ENCODE measurements at places on chromosomes 6 and 20.

DNA sequence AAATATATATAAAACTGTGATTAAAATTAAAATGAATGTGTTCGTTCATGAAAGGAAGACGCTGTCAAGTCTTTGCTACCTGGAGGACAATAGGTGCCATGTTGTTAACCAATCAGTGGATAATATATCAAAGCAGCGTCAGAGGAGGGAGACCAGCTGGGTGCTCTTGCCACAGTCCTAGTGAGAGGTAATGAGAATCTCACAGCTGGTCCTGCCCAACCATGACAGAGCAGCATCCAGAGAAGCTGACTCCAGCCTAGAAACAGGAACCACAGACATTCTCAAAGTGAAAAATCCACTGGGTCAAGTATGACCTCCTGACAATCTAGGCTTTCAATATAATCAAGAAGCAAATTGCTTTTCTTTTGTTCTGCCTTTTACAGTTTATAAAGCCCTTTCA is 94.5 kb upstream of the LRFN2 start:
- DNase-seq = no peak

- DNase-seq = no peak
Measured at GRCh38 chr6:27426045-27426620, 37.6 kb downstream of the ZNF391 start.

DNA sequence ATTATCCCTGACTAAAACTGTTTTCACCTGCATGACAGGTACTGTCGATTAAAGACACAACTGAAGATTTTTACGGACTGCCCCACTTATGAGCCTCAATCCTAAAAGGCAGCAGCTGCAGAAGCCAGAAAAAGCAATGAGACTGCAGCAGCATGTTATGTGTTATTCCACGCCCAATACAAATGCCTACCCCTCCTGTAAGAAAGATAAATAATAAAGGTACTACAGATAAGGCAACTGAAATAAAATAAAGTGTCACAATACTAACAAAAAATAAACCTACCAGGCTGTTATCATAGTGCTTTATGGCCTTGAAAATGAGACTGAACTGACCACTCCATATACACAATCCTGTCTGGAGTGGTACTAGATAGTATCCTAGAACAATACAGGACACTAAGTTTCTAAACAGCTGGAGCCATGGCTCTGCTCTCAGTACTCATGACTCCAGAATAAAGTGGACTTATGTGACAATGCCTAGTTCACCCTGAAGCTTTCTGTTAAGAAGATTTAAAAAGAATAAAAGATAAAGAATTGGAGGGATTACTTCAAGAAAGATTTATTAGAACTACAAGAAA is 9.5 kb downstream of the BCLAF1 start:
- no peak for DNase-seq

DNA sequence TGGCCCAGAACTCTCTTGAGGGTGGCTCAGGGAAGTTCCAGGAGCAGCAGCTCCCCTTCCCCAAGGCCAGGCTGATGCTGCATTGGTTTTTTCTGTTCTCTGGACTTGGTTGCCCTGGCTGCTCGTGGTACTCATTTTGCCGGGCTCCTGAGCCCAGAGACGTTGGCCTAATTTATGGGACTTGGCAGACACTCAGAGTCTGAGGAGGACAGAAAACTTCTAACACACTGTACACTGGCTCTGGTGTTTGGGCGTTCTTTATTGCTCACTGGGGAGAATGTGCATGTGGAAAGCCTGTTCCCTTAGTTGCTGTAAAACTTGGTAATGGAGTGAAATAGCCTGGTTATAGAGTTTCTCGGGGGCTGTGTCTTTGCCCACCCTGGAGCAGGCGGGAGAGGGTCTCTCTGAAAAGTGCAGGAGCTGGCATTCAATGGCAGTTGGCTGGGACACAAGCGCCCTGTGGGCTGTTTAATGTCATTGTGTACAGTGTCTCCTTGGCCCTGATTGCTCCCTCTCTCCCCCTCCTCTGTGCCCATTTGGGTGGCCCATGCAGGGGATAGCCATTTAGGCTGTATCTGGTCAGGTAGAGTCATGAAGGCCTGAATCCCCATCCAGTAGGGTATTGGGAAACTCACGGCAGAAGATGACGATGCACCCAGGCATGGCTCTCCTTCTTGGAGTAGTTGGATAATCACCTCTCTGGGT is 109.3 kb downstream of the CDC5L start:
- DNase-seq = no peak

DNA sequence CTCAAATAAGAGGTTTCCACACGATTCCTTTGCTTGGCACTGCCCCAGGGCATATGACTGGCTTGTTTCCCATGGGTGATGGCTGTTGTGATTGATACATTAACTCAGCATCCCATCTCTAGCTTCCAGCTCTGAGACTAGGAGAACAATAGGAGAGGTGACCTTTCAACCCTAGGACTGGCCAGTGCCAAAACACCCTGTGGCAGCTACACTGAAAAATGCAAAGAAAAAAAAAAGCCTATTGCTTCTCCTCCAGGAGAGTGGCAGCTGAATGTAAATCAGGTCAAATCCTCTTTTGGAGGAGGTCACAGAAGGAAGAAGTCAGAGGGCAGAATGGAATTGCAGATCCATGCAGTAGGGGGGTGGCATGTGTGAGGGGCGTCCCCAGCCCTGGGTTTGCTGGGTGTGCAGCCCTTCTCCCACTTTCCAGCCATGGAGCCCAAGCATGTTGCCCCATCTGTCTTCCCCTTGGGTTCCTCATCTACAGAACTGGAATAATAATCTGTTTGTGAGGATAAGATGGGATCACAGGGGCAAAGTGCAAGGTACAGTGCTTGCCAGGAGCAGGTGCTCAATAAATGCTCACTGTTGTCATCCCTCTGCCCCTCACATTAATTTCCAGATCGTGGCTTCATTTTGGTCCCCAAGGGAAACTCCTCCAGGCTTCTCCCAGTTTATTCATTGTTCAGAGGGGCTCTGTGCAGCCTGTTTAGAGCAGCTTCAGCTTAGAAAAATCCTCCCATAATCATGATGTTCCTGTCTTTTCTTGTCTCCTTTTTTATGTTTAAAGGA is 245.0 kb upstream of the RIN2 start:
- DNase-seq = no peak

DNA sequence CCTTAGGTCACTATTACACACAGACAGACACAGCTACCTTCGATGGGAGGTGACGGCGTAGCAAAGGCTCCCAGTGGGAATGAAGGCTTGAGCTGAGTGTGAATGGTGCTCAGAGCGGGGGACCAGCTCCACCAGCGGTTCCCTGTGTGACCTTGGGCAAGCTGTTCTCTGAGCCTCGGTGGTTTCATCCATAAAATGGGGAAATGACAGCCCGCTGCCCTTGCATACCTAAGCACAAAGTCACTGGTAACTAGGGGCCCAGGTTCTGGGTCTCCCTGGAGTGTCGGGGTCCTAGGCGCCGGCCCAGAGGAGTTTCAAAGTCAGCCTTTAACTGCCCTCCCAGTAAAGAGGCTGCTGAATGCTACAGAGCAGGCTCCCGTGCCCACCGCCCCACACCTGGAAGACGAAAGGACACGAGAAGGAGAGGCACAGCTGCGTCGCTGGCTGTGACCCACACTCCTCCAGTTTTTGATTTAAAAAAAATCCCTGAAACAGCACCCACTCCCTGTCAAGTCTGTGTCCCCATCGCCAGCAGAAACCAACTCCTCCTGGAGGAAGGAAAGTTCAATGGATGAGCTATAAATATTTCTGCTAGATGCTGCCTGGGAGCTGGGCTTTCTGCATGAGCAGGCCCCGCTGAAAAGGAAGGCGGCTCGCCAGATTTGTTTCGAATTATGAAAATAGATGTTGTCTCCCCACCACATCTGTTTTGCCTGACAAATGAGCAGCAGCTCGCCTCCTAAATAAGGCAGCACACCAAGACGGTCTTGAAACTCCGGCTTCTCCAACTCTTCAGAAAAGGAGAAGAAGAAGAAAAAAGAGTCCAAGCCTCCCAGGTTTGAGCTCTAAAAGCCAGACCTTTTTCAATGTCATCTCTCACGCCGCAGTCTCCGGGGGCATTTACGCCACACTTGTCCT is 27.4 kb downstream of the PMEPA1 start:
- DNase-seq = no peak

DNA sequence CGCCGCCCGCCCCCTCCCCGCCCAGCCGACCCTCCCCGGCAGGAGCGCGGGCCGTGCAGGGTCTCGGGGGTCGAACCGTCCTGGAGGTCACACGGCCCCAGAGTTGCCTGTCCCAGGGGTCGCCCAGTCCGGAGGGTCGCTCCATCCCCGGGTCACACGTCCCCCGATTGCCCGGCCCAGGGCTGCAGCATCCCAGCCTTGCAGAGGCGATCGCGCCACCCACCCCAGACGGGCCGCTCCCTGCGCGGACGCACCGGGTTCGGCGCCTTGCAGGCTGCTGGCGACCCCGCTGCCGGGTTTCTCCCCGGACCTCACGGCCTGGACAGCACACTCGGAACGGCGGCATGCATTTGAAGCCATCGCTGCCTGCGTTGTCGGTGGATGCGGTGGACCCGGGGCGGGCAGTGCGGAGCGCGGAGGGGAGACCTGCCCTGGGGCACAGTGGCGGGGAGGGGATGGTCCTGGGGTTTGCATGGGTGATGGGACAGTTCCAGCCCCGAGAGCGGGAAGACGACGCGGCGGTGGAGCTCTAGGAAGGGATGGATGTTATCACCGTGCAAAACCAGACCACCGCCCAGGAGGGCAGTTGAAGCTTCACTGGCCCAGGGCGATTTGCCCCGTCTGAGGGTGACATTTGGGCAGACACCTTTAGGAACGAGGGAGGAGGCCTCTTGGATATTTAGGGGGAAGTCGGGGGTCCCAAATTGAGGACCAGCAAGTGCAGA is 22.7 kb upstream of the FRMD1 start:
- DNase-seq = no peak

DNA sequence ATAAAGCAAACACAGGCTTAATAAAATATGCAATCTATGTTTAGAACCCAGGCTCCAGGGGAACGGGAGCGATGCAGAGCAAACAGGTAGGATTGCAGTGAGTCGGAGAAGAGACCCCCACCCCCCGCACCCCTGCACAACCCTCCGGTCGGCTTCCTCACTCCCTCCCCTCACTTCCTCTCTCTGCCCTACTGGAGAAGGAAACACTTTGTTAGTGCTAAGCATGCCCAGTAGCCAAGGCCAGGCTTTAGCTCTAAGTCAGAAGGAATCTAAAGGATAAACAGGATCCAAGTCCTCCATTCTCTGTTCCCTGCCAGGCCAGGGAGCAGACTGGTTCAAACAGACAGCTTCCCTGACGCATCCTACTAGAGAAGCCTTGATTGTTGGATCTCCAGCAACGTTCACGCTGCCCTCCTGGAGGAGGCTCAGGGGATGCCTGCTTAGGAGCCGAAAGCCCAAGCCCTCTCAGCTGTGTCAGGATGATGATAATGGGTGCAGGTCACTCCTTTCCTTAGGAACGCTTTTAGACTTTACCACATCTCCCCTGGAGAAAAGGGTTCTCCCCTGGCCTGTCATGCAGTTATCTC is 14.7 kb downstream of the FOXQ1 start:
- DNase-seq = no peak

GRCh38 chr20:5128886-5129285 is 2.1 kb downstream of the CDS2 start:
- no peak for DNase-seq

DNA sequence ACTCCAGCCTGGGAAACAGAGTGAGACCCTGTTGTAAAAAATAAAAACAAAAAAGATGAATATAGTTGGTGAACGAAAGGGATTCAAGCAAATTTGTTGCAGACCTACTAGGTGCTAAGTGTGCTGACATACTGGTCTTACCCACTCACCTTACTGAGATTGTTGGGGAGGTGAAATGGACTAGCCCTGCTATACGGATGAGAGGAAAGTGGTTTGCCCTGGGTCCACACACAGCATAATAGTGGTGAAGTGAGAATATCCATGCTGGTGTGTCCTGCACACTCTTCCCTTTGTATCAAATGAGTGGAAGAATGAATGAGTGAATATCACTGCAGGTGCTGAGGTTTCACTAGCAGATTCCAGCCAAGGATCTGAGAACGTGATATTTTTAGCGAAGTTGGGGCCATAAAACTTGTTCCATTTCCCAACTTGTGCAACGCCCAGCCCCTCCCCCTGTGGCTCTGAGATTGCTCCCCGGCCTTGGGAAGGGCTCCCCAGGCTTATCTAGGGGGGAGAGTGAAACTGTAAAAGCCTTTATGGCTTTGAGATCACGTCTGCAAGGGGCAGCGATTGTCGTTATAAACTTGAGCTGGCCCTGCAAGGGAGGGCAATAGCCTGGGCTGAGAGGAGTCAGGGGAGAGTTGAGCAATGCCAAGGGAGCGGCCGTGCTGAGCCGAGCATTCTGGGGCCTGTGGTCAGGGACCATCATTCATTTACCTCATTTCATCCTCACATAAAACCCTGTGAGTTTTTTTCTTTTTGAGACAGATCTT is 33.2 kb upstream of the TTPAL start:
- no peak for DNase-seq

- no peak for DNase-seq
Measured at GRCh38 chr6:2222275-2222842, 23.0 kb downstream of the GMDS start.

DNA sequence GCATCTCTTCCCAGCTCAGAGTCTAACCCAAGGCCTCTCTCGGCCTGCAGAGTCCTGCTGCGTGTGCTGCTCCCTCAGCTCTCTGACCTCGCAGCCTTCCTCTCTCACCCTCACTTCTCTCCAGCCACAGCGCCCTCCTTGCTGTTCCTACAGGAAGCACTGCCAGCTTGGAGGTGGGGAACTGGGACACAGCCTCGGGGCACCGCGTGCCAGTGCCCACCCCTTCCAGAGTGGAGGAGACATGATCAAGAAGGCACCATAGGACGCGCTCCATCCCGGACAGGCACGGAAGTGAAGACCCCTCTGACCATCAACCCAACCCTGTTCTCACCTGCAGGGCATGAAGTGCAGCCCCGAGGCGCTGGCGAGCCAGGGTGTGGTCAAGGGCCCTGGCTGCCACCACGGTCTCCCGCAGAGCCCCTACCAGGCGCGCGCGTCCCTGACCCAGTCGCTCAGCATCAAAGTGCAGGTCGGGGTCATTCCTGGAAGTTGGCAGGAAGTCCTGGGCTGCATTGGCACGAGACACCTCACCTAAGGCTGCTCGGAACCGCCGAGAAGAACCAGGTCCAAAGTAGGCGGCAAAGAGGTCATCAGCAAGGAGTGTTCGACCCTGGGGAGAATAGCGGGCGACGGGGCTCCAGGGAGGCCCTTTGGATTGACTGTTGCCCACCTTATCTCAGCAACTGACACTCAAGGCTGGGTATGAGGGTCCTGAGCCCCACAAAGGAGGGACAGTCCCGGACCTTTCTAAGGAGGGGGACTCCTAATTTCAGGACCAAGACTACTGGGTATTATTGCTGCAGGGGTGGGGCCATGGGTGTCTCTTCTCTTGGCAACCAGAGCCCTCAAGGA is 1.3 kb downstream of the VWA7 start:
- no peak for DNase-seq

DNA sequence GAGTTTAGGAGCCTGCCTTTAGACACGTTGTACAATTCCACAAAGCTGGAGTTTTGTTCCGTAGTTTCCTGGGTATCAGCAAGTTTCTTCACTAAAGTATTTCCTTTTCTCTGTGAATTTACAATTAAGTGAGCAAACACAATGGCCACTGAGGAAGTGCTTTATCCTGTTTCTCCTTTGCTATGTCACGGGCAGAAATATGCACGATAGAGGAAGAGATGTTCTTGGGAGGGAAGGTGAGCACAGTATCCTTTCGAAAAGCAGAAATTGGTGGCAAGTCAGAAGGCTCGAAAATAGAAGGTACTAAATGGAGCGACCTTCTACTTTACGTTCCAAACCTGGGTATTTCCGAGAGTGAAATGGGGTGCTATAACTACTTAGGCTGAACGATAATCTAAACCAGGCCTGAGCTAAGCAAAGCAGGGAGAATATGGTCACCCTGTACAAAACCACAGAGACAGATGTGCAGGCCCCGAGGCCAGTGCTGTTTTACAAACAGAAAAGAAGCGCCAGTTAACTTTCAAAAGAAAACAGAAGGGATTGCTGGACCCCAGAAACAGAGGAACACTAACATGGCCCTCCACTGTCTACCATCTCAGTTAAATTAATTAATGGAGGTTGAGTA is 259.6 kb downstream of the TBC1D7 start:
- DNase-seq = no peak
